PC-9 (cell line): ENCODE measurements at places on chromosomes 4 and X. TPM values are rescaled to one million over a fixed set of nuclear protein-coding genes. Genes with fewer than 3 reads are reported as not detected.

GRCh38 chr4:86594559-86595425 is 677 bp downstream of the PTPN13 start:
- no peak for DNase-seq

- no peak for DNase-seq
Observed at GRCh38 chrX:29466456-29466855, 748.9 kb upstream of the MAGEB2 start.

DNA sequence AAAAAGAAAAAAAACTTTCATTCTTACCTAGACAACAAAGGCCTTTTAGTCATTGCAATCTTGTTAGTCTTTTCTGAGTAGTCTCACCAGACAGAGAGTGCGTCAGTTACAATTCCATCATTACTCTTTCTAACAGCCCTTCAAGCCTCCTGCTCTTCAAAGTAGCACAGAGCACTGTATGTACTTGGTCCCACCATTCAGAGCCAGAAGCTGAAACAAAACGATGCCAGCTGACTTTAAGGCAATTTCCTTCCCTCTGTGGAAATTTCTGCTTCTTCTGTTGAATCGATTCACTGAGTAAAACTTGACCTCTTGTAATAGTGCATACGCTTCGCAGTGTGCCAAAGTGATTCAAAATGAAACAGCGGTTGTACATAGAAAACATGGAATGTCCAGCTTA is 57.7 kb upstream of the TENM3 start:
- DNase-seq: no peak

DNA sequence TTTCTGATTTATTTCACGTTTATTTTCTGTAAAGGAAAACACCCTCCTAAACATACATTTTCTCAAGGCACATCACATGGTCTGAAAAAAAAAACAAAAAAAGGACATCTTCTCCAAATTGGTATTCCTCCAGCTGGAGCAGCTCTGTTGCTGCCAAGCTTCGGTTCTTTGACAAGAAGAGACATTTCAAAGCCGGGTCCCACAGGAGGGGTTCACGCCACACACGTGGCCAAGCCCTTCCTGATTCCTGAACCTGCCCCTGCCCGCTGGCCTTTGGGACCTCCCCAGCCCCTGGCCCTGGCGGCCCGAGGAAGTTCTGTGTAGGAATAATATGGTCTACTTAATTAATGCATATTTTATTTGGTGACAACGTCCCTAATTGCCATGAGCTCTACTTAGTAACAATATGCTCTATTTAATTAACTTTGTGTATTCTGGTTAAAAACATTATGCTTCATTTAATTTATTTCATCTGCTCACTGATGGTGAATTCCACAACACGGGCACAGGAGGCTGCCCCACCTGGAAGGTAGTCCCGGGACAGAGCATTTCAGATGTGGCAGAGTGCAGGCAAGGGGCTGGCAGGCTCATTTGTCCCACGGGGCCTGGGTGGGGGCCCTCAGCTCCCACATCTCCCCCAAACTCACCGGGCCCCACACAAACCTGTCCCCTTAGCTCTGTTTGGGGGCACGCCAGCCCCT is 5.4 kb upstream of the RGS12 start:
- DNase-seq: no peak

DNA sequence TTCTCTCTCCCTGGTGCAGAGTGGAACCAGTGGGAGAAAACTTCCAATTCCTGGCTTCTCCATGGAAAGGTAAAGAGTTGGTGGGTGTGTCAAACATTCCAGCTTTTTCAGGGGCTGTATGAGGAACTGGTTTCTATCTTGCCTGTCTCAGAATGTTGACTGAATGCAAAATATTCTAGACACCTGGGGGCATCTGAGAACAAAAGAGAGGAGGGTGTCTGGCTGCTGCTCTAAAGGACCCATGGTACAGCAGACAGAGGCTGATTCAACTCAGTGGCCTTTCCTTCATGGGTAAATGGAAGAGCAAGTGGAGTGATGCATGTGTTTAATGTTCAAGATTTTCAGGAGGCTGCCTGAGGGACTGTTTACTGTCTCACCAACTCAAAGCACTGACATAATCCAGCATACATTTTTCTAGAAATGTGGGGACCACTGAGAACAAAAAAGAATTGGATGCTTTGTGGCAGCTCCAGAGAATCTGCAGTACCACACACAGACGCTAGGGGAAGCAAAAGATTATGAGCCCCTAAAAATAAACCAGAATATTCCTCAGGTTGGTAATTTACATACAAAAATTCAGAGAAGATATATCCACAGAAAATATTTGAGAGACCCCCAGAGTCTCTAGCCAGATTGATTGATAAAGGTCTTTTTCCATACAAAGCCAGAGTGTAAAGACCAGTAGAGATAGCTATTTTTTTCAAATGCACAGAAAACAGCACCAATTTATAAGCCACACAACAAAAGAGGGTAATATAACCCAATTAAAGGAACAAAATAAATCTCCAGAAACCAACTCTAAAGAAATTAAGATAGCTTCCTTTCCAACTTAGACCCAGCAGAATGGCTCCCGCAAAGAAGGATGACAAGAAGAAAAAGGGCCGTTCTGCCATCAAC is 48.0 kb upstream of the STARD8 start:
- no peak for DNase-seq

DNA sequence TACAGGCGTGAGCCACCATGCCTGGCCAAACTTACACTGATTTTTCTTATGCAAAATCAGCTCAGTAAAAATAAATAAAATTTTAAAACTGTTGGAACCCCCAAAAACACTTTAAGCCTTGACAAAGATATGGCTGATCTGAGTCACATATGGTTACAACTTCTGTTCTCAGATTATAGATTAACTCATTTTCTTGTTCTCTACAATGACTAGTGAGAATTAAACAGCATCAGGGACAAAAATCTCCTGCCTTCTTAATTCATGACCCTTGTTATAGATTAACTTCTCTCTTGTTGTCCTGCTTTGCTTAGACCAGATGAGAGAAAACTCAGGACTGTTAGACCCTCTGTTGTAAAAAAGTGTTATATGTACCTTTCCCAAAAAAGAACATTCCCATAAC is 24.2 kb upstream of the EXOC1L start:
- no peak for DNase-seq

- DNase-seq: no peak
Observed at GRCh38 chrX:17298564-17298963, 76.4 kb upstream of the NHS start.

DNA sequence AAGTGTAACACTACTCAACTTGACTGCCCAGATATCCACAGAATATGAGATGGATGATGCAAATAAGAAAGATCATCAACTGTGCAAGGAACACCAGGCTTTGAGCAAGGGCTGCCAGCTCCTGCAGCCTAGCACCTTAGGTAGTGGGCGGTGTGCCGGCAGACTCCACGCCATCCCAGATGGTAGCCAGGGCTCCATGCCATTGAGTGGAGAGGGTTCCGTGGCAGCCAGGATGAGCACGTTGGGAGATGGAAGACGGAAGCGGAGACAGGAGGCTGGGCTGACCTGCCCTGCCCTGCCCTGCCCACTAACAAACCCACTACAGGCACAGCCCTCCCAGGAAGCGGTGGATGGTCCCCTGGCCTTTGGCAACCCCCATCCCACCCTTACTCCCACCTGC is 51.9 kb downstream of the TMPRSS11F start:
- DNase-seq: no peak

GRCh38 chrX:98067611-98068010 is 1183.9 kb downstream of the RPA4 start:
- DNase-seq: no peak

INPP4B gene
- total RNA-seq: 46.9 and 53.7 TPM in 2 replicates

TRIM60 gene
- not detected in 2 replicates for total RNA-seq

DUX4 gene
- not detected in 2 replicates for total RNA-seq
